ENCODE measurements at places on chromosomes 3 and 15.

- peak; percentile 80 for DNase-seq
These were observed 421.4 kb downstream of the MECOM start for GRCh38 chr3:169241991-169242707.

DNA sequence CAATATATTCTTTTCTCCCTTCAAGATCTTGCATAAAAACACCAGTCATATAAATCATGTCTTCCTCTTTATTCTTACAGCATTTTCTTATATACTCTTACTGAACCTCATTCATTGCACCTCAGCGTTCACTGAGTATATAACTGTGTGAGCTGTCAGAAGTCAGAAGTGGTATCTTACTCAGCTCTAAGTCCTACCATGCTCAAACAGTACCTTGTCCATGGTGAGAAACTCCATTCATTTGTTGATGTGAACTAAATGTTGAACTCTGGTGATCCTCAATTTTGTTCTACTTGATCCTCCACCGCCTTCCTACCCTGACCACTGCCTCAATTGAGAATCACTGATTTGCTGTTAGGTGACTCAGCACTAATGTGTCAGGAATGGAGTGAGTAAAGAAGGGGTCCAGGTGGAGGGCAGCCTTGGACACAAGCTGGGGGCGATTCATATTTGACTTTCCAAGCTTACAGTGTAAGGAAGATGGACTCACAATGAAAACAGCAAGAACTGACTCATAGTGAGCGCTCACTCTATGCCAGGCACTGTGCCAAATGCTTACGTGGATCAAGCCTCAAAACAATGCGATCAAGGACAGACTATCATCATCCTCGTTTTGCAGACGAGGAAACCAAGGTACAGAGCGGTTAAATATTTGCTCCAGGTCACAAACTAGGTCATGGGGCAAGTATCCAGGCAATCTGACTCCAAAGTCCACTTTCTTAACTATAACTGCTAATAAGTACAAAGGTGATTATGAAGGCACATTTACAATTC lies 13.5 kb upstream of the ZFYVE19 start:
- peak; percentile 96 for DNase-seq

DNA sequence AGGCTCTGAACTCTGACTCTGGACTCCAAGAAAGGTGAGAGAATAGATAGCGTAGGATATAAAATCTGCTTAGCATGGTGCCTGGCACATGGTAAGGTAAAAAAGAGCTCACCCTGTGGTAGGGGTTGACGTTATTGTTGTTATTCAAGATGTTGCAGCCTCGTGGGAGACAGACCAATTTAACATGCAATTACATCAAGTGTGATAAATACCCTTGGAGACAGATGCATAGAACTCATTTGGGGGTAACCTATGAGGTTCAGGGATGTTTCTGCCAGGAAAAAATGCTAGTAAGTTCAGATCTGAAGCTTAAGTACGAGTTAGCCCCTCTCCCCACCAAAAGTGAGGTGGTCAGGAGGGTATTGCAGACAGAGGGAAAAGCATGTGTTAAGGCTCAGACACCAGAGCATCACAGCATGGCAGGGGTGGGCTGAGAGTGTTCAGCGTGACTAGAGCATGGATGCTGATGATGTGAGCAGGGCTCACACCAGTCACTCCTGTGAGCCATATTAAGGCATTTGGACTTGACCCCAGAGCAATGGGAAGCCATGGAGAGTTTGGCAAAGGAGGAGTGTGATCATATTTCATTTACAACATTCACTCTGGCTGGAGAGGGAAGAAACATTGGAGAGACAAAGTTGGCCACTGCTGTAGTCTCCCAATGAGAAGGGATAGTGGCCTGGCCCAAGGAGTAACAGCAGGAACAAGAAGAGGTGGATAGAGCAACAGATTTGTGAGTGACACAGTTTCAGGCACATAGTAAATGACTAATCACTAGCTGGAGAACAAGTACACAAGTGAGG lies 181.0 kb downstream of the UACA start:
- peak; percentile 72 for DNase-seq

DNA sequence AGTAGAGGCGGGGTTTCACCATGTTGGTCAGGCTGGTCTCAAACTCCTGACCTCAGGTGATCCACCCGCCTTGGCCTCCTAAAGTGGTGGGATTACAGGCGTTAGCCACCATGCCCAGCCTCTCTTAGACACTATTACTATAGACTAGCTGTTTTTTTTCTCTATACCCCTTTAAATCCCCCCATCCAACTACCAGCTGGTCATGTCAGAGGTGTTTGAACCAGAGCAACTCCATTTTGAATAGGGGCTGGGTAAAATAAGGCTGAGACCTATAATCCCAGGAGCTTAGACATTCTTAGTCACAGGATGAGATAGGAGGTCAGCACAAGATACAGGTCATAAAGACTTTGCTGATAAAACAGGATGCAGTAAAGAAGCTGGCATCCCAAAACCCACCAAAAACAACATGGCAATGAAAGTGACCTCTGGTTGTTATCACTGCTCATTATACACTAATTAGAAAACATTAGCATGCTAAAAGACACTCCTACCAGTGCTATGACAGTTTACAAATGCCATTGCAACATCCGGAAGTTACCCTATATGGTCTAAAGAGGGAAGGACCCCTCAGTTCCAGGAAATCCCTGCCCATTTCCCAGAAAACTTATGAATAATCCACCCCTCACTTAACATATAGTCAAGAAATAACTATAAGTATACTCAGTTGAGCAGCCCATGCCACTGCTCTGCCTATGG lies 57.8 kb upstream of the GPD1L start:
- no peak for DNase-seq

DNA sequence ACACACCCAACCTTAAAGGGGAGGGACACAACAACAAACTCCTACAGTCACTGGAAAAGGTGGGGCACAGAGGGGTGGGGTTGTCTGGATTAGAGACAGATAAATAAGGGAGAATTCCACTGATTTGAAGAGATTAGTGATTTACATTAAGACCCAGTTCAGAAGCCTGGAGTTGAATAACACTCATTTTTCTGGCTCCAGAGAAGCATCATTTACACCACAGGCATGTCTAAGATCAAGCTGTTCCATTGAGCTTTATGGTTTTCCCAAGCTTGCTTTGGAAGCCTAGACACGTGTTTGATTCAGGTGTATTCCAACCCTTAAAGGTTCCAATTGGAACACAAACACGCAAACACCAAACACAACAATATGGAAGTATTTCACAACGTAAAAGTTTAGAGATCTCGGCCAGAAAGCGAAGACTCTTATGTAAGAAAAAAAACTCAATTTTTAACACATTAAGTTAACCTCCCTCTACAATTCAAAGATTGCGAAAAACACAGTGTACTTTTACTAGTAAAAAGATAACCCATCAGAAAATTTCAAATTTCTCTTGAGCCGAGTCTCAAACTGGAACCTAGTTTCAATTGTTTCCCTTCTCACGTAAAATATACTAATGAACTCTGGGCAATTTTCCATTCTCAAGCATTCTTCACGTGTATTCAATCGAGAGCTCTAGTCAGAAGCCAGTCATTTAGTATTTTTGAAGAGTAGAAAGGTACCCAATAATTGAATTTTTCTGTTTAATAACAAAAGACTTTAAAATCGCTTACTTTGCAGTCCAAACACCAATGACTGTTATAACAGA lies 2.1 kb downstream of the TRA2B start:
- no peak for DNase-seq

DNA sequence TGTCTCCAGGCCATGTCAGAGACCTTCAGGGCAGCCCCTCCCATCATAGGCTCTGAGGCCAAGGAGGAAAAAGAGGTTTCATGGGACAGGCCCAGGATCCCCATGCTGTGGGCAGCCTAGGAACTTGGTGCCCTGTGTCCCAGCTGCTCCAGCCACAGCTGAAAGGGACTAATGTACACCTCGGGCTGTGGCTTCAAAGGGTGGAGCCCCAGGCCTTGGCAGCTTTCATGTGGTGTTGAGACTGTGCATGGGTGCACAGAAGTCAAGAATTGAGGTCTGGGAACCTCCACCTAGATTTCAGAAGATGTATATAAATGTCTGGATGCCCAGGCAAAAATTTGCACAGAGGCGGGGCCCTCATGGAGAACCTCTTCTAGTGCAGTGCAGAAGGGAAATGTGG lies 6.6 kb upstream of the SSR3 start:
- DNase-seq: no peak

- DNase-seq: no peak
These were observed 120.7 kb upstream of the WNT7A start for GRCh38 chr3:14000556-14000955.

DNA sequence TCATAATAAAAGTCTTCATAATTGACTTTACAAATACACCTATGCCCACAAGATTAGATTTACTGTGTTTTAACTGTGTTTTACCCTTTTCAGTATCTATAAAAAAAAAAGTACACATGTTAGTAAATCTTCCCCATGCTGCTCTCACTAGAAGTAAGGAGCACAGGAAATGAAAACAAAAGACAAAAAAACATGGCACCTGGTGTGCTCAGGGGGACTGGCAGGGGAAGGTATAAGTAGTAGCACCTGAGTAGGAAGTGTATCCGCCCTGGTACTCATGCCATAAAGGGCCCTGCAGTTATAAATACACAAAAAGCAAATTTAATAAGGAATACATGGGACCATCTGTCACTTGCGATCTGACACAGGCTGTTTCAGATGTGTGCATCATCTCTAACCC lies 8.9 kb upstream of the ALDH1A2 start:
- DNase-seq: no peak

DNA sequence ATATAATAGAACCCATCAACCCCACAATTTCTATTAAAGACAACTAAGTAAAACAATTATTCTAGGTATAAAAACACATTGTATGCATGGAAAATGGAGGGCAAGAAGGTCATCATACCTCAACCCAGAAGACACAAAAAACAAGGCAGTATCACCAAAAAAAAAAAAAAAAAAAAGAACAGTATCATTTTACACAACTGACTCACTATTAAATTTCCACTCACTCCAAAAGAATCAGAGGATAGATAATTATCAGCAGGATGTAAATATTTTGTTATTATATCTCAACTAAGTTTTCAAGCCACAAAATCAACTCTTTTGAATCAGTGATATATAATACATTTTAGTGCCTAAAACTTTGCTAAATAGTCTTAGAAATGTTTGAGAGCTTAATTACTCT lies 55.0 kb downstream of the CLASP2 start:
- DNase-seq: no peak

- DNase-seq: no peak
These were observed 121.6 kb upstream of the ROPN1 start for GRCh38 chr3:124113485-124113884.

- DNase-seq: no peak
These were observed 3.9 kb downstream of the GP5 start for GRCh38 chr3:194395212-194395611.

- DNase-seq: no peak
These were observed 74.7 kb upstream of the SYN2 start for GRCh38 chr3:11929531-11929930.

- DNase-seq: peak; percentile 61
These were observed 35.0 kb upstream of the TATDN2 start for GRCh38 chr3:10213156-10213792.

DNA sequence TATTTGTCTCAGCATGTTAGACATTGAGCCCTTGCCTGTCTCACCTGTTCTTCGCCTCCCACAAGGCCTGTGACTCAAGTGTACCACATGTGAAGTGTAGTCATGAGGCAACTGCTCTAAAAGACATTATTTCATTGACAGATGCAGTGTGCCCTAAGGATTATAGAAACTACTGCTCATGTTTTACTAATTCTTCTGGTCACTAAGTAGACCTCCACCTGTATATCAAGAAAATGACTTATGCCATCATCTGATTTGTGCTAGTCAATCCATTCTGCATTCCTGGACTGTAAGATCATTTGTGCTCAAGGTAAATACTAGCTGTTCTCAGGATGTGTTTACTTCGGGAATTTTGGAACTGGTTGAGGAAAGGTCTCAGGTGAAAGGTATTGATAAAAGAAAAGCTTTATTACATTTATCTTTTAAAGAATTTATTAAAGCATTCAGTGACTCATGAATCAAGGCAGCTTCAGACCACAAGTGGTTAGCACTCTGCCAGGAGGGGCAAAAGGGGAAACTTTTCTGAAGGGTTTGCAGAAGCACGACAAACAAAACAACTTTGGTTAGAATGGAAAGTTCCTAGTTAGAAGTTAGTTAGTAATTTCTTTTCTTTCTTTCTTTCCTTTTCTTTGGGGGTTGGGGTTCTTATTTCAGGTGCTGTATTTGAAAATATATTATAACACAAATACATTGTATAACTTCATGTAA lies 465.3 kb upstream of the CBLB start:
- DNase-seq: peak; percentile 88

- DNase-seq: peak; percentile 69
These were observed 37.6 kb downstream of the GBE1 start for GRCh38 chr3:81723732-81724313.

- no peak for DNase-seq
These were observed 128.3 kb downstream of the ULK4 start for GRCh38 chr3:41833628-41834027.

DNA sequence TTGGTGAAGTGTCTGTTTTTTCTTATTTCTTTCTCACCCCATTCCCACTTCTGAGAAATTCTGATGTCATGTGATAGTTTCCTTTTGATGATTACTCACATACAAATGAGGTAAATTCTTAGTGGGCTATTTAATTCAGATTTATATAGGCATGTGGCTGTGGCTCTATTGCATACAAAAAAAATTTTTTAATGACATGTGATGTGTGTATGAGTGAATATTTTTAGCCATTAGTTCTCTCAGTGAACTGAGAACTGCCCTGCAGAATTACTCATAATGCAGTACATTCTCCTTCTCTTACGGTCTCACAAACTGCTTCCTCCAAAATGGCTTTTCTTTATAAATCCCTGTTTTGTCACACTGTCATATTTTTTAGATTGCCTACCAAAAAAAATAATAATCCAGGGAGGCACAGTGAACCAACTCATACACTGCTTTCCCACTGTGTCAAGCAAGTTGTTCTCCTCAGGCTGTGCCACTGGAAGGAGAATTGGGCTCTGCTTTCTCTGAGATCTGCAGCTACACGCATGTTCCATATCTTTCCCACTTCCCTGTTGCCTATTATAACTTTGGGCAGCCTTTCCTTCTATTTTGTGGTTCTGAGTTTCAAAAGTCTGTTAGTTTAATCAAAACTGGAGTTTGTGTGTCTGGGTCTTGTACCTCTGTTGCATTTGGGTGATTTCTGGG lies 415.7 kb upstream of the THBS1 start:
- DNase-seq: peak; percentile 37

DNA sequence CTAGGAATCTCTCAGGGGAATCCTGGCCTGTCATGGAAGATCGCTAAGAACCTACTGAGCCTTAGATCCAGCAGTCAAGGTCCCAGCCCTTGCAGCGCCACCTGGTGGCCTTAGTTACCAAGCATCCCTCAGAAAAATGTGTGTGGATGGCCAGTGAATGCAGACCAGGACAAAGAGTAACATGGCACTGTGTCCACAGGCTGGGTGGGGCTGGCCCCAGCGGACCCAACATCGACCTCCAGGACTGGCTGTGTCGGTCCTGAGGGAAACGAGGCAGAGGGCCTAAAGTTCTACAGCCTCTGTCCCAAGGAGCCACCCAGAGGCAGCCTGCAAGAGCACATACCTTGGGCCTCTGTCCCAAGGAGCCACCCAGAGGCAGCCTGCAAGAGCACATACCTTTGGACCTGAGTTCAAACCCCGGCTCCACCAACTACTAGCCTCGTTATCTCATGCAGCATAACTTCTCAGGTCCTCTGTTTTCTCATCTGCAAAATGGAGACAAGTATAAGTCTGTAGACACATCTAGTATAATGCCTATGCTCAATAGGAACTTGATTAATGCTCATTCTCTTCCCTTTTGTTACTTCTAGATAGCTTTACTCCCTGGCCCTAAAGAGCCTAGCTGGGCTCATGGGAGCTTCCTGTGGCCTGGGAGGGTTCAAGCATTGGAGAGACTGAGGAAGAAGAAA lies 57.5 kb upstream of the HERC1 start:
- peak; percentile 71 for DNase-seq
